Activated CD4-positive, alpha-beta T cell treated with anti-CD3 and anti-CD28 coated beads, Interleukin-2, amount 50 U/mL, for 16 hours (primary cell): ENCODE measurements at places on chromosomes 5 and 9.

- DNase-seq: no peak
Measured at GRCh38 chr5:14464671-14465070, 116.9 kb upstream of the OTULINL start.

GRCh38 chr9:112601636-112602035 is 115.0 kb downstream of the KIAA1958 start:
- no peak for DNase-seq

GRCh38 chr5:135027266-135027696 is 6.7 kb downstream of the PITX1 start:
- DNase-seq: no peak

DNA sequence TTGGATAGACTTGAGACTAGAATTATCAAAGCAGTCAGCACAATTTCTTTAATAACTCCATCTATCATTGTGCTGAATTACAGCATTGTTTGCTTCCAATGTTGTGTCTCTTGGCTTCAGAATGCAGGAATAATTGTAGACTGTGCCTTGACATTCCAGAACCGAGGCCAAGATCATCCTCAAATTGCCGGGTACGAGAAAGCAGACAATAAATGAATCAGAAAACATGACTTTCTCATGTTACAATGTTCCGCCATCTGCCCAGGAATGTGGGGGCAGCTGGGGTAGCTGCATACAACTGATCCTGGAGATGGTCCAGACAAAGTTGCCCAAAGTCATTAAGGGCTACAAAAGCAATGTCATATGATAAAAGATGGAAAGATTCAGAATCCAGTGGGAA is 206.2 kb upstream of the SGCD start:
- no peak for DNase-seq

GRCh38 chr5:146249801-146250200 is 46.4 kb downstream of the RBM27 start:
- no peak for DNase-seq

GRCh38 chr5:24222876-24223275 is 421.9 kb downstream of the CDH10 start:
- DNase-seq: no peak

DNA sequence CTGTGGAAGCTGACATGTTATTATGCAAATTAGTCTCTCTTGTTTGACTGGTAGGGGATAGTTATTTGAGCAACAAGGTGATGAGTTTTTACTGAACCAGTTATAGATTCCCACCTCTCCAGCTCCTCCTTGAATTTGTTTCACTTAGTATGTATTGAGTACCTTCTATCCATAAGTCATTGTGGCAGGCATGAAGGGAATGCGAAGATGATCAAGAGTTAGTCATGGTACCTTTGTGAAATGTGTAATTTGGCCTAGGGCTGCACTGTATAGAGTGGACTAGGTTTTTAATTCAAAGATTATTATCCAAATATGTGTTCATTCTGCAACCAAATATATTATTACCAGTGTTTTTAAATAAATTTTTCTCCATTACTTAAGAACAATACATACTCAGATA is 110.1 kb downstream of the HACD4 start:
- no peak for DNase-seq

- DNase-seq: no peak
Measured at GRCh38 chr9:78856144-78856543, 559.2 kb downstream of the PSAT1 start.

DNA sequence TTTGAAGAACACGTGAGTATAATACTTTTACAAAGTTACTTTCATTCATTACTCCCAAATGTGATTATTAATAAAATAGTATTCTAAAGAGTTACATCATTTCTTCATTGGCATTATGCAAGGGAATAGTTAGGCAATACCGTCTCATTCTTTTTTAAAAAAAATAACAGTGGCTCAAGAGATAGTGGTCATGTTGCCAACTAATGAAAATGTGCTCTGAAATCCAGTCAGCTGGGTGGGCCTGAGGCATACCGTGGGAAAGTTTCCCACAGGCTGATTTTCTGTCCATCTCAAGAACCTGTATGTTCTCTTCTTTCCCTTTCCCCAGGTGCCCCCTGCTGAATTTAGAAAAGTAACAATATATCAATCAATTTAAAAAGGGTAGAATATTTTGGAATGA is 40.8 kb upstream of the ROPN1L start:
- DNase-seq: no peak
